Stimulated activated CD8-positive, alpha-beta memory T cell treated with anti-CD3 and anti-CD28 coated beads, Interleukin-15, amount 100 ng/mL, for 4 hours (primary cell): ENCODE measurements at places on chromosomes 7 and 10.
A peak's percentile ranks its signal among the peaks of the same experiment; 100 is the strongest.

DNA sequence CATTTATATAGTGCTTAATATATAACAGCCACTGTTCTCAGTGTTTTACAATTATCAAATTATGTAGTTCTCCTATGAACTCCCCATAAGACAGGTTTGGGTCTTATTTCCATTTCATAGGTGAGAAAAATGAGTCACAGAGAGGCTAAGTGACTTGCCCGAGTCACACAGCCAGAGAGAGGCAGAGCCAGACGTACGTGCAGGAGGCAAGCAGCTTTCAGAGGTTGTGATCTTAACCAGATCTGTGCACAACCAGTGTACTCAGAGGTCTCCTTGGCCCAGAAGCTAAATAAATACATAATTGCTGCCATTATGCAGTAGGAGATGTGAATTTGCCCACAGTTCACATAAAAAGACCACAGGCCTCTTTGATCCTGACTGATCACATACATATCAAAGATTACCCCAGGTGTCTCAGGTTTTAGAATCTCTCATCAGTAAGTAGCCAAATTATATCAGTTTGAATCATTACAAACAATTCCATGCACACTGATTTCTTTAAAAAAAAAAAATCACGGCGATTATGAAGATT, 304.7 kb upstream of the AOAH start:
- no peak for DNase-seq

GRCh38 chr10:56547163-56547562, 186.1 kb upstream of the ZWINT start:
- no peak for DNase-seq

GRCh38 chr10:60566096-60566495, 176.4 kb upstream of the ANK3 start:
- DNase-seq: no peak

- DNase-seq: no peak
Measured at GRCh38 chr7:98282703-98283102, 1.2 kb downstream of the BRI3 start.

DNA sequence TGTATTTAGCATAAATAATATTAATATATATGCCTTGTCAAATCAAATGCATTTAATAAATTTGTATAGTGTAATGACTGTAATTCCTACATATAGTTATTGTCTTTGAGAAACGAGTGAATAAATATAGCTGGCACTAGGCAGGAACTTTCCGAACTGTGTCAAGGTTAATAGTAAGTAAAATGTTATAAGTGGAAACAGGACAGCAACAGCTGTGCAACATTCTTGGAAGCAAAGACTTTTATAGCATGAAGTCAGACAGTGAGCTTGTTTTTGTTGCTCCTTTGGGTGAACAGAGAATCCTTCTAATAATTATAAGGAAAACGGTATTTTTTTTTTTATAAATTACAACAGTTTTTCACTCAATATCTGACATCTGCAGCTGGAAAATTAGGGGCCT, 14.0 kb upstream of the EXOC6 start:
- no peak for DNase-seq

- no peak for DNase-seq
Measured at GRCh38 chr10:93219347-93219746, 145.7 kb downstream of the CYP26A1 start.

DNA sequence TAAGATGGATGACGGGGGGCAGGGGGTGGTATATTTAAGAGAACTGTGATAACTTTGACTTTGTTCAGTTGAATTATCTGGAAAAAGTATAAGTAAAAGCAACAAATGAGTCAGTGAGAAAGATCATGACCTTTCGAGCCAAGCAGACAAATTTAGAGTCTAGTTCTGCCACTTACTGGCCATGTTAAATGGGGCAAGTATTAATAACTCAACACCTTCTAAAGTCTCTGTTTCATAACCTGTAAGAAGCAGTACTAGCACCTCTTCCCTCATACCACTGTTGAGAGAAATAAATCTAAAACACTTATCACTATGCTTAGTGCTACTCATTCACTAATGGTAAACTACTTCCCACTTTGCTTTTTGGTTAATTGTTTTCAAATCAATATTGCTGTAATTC, 604.4 kb upstream of the LRRN3 start:
- no peak for DNase-seq

DNA sequence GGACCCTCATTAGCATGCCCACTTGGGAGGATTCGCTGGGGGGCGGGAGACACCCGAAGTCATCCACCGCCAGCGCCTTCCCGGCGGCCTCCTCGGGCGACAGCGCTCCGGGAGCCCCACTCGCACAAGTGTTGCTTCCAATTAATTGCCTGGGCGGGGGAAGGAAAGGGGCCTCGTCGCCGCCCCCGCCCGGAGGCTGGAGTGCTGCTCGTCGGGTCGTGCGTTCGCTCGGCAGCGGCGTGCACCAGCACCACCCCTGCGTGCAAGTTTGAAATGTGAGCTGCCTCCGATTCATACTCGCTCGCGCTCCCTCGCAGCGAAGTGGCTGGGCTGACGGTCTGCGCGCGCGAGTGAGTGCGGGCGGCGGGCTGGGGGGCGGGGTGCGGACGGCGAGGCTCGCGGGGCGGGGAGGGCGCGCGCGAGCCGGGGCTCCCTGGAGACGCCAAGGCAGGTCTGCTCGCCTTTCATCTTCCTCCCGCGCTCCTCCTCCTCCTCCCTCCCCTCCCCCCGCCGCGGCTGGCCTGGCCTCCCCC, 104.6 kb upstream of the PPIF start:
- peak; percentile 31 for DNase-seq

DNA sequence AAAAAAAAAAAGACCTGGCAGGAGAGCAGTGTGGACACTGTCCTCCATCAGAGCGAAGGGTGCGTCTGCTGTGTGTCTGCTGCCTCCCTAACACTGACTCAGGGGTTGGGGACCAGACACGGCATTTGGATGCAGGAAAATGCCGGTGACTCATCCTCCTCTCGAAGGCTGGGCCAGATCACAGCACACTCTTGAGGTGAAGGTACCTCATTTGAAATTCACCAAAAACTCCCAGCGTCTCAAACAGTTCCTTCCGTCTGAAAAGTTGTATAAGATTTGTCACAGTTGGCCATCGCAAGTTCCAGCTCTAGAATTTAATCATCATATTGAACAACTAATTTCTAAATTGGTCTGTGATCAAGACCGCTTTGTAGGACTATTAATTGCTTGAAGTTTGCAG, 118.1 kb upstream of the LYZL2 start:
- no peak for DNase-seq

DNA sequence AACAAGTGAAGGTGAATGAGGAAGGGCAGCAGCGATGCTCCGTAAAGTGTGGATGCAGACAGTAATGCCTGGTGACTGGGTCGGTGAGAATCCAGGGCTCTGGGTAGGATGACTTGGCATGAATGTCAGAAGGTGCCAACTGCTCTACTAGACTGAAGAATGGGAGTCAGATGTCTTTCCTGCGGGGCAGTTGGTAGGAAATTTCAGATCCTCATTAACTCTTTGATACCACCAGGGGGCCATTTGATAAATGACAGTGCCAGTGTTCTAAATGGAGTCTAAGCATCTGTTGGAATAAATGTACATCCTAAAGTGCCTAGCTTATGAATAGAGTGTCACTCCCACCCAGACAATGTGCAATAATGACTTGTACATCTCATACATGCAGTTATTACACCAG, 462.0 kb downstream of the GRM8 start:
- no peak for DNase-seq

DNA sequence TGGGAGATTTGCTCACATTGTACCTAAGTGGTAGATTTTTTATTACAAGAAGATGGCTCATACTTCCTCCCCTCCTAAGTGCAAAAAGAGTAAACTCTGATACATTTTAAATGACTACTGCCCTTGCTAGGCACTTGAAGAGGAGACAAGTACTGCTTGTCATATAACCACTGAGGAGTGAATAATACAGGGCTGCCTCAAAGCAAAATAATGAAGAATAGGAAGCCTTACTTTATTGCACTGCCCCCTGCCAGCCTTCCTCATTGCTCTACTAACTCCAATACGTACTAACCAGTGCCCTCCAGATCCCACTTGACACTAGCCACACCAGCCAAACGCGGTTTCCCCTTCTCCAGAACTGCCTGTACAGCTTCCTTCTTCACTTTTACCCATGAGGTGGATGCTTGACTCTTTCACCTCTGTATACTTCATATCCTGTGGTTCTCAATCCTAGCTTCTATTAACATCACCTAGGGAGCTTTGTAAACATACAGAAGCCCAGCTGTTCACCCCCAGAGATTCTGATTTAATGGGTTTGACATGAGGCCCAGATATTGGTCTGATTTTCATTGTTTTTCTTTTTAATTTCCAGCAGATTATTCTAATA, 11.7 kb upstream of the MTERF1 start:
- no peak for DNase-seq

DNA sequence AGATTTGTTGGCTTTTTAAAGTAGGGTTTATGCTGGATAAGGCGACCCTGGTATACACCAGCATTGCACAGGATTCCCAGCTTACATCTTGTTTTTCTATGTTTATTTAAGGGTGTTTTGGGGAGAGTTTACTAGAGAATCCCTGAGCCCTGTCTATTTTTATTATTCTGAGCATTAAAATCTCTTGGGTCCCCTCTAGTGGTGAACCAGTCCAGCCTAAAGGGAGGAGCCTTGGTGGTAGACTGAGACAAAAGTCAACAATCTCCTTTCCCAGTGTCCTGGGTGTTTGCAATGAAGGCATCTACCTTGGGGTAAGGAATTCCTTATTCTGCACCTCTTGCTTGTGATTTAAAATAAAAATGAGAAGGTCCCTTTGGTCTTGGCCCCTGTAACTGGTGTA, 38.2 kb downstream of the ANTXRL start:
- DNase-seq: no peak

DNA sequence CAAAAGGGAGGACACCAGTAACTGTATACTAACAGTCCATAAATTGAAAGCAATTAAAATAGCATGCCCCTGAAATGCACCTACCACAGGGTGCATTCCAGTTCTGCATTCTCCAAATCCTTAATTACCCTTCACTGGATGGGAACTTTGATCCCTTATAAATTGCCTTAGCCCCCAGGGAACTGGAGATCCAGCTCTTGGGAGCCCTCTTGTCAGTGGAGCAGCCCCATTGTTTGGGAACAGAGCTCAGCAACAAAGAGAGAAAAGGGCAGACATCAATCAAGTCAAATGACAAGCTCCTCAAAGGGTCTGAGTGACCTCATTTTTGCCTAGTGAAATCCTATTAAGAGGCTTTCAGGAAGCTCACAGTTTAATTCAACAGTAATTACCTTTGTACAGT, 472.6 kb downstream of the XPNPEP1 start:
- DNase-seq: no peak

DNA sequence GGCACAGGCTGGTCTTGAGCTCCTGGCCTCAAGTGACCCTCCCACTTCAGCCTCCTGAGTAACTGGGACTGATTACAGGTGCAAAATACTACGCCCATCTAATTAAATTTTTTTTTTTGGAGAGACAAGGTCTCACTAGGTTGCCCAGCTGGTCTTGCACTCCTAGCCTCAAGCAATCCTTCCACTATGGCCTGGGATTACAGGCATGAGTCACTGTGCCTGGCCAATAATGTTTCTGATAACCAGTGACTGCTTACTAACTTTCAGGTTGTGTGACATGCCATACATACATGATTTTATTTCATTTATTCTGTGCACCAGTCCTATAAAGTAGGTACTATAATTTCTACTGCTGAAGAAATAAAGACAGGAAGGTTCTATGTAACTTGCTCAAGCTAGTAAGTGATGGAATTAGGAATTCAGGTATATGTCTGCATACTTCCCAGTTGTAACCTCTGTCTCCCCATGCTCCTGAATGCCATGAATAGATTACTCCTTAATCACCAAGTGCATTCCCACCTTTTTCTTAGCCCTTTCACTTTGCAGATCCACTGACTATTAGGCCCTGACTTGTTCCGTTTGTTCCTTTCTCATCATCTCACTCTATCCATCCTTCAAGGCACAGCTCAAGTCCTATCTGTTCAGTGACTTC, 28.1 kb downstream of the MCU start:
- DNase-seq: no peak

DNA sequence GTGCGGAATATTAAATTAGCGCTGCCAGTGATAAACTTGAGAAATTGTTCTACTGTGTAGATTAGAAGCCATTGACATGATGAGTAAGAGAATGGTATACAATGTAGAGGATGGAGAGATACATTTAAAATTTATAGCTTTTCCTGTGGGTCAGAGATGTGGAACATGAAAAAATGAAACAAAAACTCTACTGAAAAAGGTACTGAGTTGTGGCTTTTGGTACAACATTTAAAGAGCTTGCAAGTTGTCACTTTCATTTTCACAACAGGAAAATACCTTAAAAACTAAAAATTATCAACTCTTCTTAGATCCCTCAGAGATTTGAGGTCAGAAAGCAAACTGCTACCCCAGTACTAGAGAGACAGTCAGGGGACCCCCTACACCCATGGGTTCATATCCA, 348.8 kb upstream of the CDC14C start:
- DNase-seq: no peak

DNA sequence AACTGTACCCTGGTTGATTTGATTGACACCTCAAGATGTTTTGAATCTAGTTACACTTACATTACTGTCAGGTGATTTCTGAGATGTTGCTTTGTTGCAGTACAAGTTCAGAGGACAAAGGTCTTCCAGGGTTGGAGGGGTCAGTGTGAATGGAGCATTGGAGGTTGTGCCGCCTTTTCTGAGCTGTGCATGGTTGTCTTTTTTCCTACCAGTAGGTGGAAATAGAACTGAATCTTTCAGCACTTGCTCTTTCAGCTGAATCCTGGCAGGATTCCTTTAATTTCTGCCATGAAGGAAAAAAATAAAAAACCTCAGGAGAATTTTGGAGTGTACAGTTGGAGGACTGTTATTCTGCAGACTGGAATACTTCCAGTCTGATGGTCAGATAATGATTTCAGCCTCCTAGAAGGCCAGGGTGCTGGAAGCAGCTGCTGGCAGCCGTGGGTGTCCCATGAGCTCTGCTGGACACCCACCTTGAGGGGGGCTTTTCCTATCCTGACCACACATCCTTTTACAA, 82.7 kb downstream of the PLCE1 start:
- DNase-seq: no peak

DNA sequence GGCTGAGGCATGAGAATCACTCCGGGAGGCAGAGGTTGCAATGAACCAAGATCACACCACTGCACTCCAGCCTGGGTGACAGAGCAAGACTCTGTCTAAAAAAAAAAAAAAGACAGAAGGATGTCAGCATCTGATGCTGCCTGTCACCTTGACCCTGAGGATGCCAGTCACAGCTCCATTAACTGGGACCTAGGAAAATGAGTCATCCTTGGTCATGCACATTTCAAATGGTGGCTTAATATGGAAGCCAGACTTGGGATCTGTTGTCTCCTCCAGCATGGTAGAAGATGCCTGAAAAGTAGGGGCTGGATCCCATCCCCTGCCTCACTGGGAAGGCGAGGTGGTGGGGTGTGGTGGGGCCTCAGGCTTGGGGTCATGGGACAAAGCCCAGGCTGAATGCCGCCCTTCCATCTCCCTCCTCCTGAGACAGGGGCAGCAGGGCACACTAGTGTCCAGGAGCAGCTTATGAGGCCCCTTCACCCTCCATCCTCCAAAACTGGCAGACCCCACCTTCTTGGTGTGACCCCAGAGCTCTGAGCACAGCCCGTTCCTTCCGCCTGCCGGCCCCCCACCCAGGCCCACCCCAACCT, 1.3 kb downstream of the NOS3 start:
- DNase-seq: no peak
